ENCODE measurements at places on chromosomes 3 and 15.
A peak's percentile ranks its signal among the peaks of the same experiment; 100 is the strongest.

GRCh38 chr3:45967724-45968123 lies 24.5 kb downstream of the CXCR6 start:
- DNase-seq = no peak

- no peak for DNase-seq
Observed at GRCh38 chr15:61088675-61089074, 140.4 kb downstream of the RORA start.

GRCh38 chr3:113055201-113055600 lies 64.4 kb downstream of the GTPBP8 start:
- no peak for DNase-seq

DNA sequence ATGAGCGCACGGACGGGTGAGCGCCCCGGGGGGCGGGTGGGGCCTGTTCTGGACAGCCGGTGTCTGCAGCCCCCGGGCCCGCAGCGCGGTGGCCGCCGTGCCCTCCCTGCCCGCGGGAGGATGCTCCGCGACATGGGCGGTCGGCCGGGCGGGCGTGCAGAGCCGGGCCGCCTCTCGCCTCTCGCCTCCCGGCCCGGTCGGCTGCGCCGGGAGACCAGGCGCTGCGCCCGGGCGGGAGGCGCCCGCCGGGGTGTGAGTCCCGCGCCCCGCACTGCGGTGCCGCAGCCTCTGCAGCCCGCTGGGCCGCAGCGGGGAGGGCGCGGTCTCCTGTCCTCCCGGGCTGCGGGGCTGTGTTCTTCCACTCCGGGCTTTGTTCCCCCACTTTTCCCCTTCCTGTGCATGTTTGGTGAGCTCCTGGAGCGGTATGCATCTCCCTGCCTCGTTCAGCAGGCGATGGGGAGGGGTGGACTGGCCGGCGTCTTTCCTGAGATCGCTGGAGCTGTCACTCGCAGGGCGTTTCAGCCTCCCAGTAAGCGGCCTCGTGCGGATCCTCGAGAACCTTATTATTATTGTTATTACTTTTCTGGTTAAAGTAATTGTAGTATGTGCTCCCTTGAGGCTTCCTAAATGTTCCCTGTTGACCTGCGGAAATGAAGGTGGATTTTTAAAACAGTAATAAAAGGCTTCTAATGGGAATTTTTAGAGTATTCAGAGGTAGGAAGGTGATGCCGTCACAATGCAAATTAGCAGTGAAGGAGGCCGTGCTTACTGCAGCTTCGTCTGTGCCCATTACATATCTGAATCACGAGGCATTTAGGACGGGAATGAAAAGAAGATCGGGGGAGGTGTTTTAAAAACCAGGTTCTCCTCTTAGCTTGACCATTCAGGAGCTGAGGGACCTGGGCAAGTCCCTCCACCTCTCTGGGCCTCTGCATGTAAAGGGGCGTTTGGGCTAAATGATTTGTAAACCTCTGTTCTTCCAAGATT lies 593 bp downstream of the TMOD2 start:
- peak; percentile 48 for DNase-seq

DNA sequence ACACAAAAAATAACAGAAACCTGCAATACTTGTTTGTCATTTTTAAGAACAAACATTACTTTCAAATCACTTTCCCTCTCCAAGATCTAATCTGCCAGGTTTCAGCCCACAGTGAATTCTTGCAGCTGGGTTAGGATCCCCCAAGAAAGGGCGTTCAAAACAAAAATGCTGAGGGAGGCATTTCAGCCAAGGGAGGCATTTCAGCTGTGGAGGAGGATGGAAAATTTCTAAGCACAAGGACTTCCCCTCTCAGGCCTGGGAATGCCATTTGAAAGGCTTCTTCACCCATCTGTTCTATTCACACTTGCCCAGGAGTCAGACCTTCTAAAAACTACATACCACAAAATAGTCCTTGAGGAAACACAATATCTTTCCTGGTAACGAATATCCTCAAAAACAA lies 69.1 kb downstream of the P3H2 start:
- DNase-seq = no peak

DNA sequence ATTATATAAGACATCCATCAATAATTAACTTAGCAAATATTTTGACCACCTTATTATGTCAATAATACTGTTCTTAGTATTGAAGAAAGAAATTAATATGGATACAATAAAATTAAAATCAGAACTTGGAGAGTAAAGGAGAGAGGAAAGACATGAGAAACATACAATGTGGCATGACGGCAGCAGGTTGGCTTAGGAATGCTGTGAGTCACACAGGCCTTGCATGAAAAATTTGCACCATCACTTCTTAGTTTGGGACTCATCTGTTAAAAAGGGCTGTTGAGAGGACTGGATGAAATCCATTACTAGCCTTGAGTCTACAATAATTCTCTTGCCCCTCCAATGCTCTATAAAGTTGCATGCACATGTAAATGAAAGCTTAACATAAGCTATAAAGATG lies 880.8 kb downstream of the ROBO1 start:
- DNase-seq = no peak

DNA sequence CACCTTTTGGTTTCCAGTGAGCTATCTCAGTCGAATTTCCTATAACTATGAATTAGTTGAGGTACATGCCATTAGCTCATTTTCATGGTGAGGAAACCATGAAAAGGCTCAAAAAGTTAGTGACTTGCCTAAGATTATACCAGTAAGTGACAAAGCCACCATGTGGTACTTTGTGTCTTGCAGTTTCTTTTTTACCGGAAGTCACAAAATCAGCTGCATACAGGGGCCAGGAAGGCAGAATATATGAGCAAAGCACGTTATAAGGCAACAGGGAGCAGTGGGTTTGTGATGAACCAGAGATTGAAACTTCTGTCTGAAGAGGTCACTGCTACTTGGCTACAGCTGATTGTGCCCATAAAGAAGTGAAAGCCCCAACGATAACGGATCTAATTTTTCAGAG lies 50.3 kb downstream of the CMTM8 start:
- DNase-seq = no peak

DNA sequence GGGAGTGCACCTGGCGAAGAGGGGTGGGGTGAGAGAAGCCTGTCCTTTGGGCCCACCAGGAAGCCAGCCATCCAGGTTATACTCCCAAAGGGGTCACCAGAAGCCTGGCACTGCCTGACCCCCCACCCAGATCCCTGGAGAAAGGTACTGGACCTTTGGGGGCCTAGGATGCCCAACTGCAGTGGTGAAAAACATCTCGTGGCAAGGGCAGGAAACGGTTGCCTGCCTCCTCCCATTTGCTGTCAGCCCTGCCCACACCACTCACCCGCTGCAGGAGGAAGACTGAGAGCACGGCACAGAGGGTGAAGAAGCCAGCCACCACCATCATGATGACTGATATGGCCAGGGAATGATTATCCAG lies 2.2 kb upstream of the ULK3 start:
- no peak for DNase-seq

GRCh38 chr3:10901296-10901945 lies 85.4 kb downstream of the SLC6A11 start:
- DNase-seq = no peak

GRCh38 chr3:156602424-156602823 lies 47.5 kb upstream of the SSR3 start:
- DNase-seq = no peak

- DNase-seq = no peak
Observed at GRCh38 chr3:36648241-36649034, 115.9 kb downstream of the DCLK3 start.

DNA sequence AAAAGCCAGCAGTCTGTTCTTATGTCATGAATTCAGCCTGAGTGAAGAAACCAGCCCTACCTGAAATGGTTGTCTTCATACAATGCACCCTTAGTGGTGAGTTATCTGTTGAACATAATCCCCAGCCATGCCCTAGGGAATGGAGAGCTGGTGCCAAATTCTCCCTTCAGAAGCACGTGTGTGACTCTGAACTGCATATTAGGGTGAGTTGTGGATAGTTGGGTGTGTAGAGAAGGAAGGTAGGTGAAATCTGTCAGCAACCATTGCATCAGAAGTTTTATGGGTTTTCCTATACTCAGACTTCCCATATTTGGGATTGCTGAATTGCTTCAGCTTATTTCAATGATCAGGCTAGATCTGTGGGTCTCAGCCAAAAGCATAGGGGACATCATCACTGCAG lies 46.5 kb upstream of the TP63 start:
- DNase-seq = no peak

DNA sequence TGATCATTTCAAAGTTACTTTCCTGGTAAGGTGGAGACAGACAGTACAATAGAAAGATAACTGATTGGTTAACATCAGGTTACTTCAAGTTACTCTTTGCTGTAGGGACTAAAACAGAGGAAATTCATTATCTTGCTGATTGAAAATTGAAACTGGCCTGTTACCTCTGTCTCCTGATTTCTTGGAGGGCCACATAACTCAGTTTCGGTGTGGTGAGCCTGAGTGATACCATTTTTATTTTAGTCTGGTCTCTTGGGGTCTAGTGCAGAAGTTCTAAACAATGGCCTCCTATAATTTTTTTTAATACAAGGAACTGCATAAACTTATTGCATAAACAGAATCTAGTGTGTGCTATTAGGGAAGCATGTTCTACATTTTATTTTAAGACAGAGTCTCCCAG lies 1.2 kb upstream of the ICE2 start:
- no peak for DNase-seq

GRCh38 chr3:157626817-157627216 lies 123.6 kb upstream of the VEPH1 start:
- DNase-seq = no peak

DNA sequence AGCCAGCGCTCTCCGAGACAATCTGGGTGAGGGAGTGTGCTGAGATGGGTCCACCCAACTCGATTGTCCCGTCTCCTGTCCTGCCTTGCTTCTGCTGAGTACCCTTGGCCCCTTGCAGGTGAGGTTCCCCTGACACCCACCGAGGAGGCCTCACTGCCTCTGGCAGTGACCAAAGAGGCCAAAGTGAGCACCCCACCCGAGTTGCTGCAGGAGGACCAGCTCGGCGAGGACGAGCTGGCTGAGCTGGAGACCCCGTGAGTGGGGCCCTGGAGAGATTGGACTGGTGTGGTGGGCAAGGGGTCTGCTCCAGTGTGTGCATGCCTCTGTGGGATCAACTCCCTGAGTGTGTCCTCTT lies 23.6 kb downstream of the NBEAL2 start:
- DNase-seq = no peak

GRCh38 chr3:144843099-144843498 lies 871.5 kb downstream of the DIPK2A start:
- DNase-seq = peak; percentile 18

DNA sequence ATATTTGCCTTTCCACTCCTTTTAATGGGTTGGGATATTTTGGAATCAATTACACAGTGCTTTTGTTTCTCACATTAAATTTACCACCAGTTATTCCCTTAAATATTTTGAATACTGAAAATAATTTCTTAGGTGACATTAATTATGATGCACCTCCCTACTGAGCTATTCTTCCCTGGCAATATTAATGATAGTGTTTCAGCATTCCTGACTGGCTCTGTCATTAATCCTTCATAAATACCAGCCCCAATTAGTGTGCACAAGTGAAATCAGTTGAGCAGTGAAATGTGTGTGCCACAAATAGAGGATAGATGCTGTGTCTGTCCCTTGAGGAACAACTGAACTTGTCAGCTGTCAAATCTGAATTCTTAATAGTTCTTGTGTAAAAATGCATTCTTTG lies 304.0 kb downstream of the CACNA2D3 start:
- DNase-seq = no peak

DNA sequence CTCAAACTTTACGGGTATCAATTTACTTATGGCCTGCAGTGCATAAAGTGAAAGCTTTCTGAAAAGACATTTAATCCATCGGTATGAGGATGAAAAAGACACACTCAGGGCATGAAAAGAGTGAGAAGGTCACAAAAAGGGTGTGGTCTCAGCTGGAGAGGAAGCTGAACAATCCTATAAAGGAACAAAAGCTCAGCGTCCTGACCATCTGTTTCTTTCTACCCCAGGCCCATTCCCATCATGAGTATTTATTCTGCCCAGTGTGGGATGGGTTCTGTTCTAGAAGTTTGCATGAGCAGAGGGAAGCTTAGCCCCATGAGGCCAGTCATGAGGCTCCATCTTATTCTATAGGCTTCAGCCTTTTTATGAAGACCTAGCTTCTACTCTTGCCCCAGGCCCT lies 144.6 kb downstream of the LPP start:
- DNase-seq = peak; percentile 25

- DNase-seq = no peak
Observed at GRCh38 chr3:186705882-186706780, 11.0 kb upstream of the KNG1 start.

DNA sequence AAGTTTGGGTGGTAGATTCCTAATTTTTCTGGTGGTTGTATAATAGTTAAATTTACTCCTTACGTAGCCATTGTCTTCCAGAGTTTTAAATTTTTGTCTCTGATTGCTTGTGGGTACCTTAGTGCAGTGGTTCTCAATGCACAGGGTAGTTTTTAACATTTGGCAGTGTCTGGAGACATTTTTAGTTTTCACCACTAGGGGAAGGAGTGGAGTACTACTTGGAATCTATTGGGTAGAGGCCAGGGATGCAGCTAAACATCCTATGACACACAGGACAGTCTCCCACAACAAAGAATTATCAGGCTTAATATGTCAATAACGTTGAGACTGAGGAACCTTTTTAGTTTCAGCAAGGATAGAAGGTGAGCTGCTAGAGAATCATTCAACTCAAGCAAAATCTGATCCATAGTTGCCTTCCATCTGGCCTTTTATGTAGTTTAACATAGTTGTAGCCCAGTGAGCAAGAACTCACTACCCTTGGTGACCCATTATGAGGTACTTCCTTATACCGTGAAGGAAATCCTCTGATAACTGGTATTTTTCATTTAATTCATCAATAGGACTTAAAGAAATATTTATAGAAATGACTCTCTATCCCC lies 8.6 kb upstream of the STX19 start:
- no peak for DNase-seq

DNA sequence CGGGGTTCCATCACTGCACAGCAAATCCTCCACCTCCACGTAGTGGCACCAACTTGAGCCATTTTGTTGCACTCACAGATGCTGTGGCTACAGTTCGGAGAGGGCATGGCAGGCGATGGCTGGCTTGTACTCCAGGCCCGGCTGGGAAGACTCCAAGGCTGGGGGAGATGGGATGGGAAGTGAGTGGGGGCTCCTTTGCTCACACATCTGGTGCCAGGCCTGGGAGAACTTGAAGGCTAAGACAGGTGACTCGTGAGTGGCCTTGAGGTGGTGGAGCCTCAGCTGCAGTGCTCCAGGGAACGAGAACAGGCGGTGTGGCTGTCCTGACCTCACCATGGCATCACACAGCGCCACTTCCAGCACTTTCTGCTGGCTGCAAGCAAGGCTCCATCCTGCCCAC lies 87.9 kb downstream of the PLXNA1 start:
- DNase-seq = no peak

DNA sequence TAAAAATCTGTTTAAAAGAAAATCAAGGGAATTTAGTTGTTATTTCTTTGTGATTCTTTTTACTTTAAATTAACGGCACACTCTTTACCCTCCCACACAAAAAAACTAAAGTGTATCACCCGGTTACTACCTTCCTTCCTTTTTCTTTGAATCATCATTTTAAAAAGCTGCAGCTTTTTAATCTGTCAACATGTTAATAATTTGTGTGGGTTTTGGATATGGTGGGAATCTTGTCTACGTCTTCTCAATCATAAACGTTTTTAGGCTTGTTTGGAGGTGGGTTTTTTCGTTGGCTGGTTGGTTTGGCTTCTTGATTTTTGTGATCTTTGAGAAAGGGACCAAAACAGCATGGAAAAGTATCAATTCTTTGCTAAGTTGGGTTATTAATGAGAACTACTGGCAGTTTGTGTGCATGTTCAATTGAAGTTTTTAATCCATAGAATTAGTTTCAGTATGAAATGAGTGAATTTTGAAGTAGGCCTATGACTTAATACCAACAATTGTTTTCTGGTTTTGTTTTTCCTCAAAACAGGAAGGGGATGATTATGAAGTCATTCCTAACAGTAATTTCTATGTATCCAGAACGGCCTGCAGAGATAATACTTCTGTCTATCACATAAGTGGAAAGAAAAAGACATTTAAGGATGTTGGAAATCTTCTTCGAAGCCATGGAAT lies 4.5 kb downstream of the SMC4 start:
- no peak for DNase-seq

Measured in WERI-Rb-1 (cell line).